ENCODE measurements at places on chromosomes 6 and 20. TPM values are rescaled to one million over a fixed set of nuclear protein-coding genes. Genes with fewer than 3 reads are reported as not detected.

- H3K27me3 ChIP-seq, result peaks cover 44% of the 10 kb centered on the region
- no peak for DNase-seq
- H3K4me3 ChIP-seq, result no peak overlapping the region
- H3K27ac ChIP-seq, result no peak overlapping the region
Measured at GRCh38 chr20:23120936-23121750, 35.0 kb upstream of the CD93 start.

The HLA-DRA gene
- not detected for total RNA-seq

GRCh38 chr6:40882323-40882997, 156.6 kb downstream of the UNC5CL start:
- peaks cover 4% of the 10 kb centered on the region for H3K27me3 ChIP-seq
- peaks cover 3% of the 10 kb centered on the region for H3K36me3 ChIP-seq
- H3K4me3 ChIP-seq, result no peak overlapping the region

GRCh38 chr6:41573985-41574384, 27.8 kb downstream of the FOXP4 start:
- H3K4me3 ChIP-seq, result no peak overlapping the region
- no peaks in the 10 kb centered on the region for H3K27me3 ChIP-seq
- no peak for DNase-seq
- no peak overlapping the region for H3K27ac ChIP-seq

- H3K36me3 ChIP-seq, result no peaks in the 10 kb centered on the region
- H3K4me3 ChIP-seq, result no peak overlapping the region
- no peaks in the 10 kb centered on the region for H3K27me3 ChIP-seq
- no peaks in the 10 kb centered on the region for H3K4me1 ChIP-seq
- peak; percentile 25 for DNase-seq
Measured at GRCh38 chr6:170056278-170056711, 234.6 kb downstream of the DLL1 start.

DNA sequence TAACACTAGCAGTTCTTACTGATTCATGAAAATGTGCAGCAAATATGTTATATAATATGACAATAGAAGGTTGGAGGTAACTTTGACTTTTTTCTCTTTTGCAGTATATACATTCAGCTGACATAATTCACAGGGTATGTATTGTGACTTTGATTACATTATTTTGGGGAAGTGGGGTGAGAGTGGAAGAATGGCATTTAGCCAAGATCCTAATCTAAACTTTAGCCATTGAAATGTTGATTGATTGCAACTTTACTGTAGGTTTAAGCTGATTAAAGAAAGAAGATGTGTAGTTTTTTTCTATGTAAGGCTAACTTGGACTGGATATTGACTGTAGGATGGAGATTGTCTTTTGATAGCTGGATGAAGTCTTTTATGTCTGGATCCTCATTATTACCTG, 46.0 kb downstream of the MAPK14 start:
- peak overlapping the region; percentile 27 for H3K27ac ChIP-seq
- H3K27me3 ChIP-seq, result no peaks in the 10 kb centered on the region

DNA sequence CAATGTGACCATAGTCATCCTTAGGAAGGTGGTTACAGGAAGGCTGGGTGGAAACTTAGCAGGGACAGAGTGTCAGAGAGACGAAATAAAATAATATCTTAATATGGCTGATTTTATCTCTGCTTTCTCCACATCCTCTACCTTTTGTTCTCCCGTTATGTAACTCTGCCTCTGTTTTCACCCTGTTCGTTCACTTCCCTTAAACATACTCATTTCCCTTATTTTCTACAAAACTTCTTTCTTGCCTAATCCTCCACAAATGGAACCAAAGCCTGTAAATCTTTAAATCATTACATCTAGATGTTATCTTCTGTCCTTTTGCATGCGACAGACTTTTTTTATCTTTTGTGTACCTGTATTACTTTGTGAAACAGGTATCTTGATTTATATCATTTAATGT, 23.3 kb upstream of the CRIP3 start:
- no peaks in the 10 kb centered on the region for H3K27me3 ChIP-seq
- no peaks in the 10 kb centered on the region for H3K36me3 ChIP-seq
- no peak for DNase-seq
- H3K4me1 ChIP-seq, result peaks cover 6% of the 10 kb centered on the region

The TAAR5 gene
- total RNA-seq, result not detected

DNA sequence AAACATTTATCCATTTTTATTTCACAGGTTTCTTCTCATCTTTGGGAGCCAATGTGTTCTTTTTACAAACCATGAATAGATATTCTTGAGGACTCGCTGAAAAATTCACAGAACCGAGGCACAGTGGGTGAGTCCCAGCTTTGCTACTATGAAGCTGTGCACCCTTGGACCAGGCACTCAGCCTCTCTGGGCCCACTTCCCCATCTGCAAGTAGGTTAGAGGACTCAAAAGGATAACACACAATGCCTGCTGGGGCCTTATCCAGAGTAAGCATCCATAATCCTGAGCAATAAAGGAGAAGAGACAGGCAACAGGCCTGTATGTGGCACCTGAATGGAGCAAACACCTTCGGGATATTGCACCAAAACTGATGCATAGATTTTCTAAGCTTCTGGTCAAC, 153.3 kb downstream of the PREX1 start:
- peaks cover 3% of the 10 kb centered on the region for H3K36me3 ChIP-seq
- H3K27me3 ChIP-seq, result peaks cover 11% of the 10 kb centered on the region
- DNase-seq, result no peak
- no peak overlapping the region for H3K4me3 ChIP-seq
- no peak overlapping the region for H3K27ac ChIP-seq

The GNMT gene
- total RNA-seq, result 1.2 TPM

GRCh38 chr20:46767127-46767761, 57.8 kb downstream of the SLC2A10 start:
- peaks cover 6% of the 10 kb centered on the region for H3K27me3 ChIP-seq
- no peak for DNase-seq
- H3K4me1 ChIP-seq, result no peaks in the 10 kb centered on the region
- H3K36me3 ChIP-seq, result no peaks in the 10 kb centered on the region

- no peak for DNase-seq
- H3K27ac ChIP-seq, result no peak overlapping the region
- H3K4me1 ChIP-seq, result peaks cover 9% of the 10 kb centered on the region
- H3K27me3 ChIP-seq, result peaks cover 15% of the 10 kb centered on the region
- no peak overlapping the region for H3K4me3 ChIP-seq
- no peaks in the 10 kb centered on the region for H3K36me3 ChIP-seq
Measured at GRCh38 chr20:52847731-52848359, 124.3 kb upstream of the TSHZ2 start.

The TFAP2D gene
- total RNA-seq, result not detected

- peaks cover 8% of the 10 kb centered on the region for H3K4me1 ChIP-seq
- peak overlapping the region; percentile 56 for H3K4me3 ChIP-seq
- H3K36me3 ChIP-seq, result peaks cover 2% of the 10 kb centered on the region
- DNase-seq, result peak; percentile 68
Measured at GRCh38 chr20:64038565-64039292, 2.7 kb downstream of the C20orf204 start.

The OVOL2 gene
- total RNA-seq, result 8.6 TPM

DNA sequence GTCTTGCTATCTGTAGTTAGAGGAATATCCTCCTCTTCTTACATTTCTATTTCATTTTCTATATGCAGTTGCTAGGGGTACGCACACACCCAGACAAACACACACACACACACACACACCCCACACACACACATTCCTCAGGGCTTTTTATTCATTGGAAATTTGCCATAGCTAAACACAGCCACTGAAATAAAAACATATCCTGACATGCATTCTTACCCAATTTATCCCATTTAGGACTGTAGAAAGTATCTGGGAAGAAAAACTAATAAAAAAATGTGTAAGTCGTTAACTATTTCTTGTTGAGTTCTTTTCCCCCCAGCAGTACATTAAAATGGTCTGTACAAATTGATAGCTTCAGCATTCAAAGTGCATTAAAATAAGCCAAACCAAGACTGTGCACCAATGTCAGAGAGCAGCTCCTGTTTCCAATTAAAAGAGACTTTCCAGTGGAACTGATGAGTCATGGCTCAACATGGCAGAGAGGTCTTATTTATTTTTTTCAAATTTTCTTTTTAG, 357.9 kb upstream of the AGPAT4 start:
- H3K4me3 ChIP-seq, result no peak overlapping the region
- H3K27me3 ChIP-seq, result peaks cover 1% of the 10 kb centered on the region
- peaks cover 16% of the 10 kb centered on the region for H3K4me1 ChIP-seq
- H3K36me3 ChIP-seq, result no peaks in the 10 kb centered on the region
- DNase-seq, result no peak

The COL19A1 gene
- total RNA-seq, result 0.18 TPM

GRCh38 chr20:34538671-34539123, 19.8 kb upstream of the MAP1LC3A start:
- H3K27ac ChIP-seq, result no peak overlapping the region
- H3K27me3 ChIP-seq, result no peaks in the 10 kb centered on the region
- H3K4me3 ChIP-seq, result no peak overlapping the region
- H3K4me1 ChIP-seq, result peaks cover 4% of the 10 kb centered on the region

The C20orf96 gene
- 52.8 TPM for total RNA-seq

- peaks cover 12% of the 10 kb centered on the region for H3K4me1 ChIP-seq
- H3K27ac ChIP-seq, result peak overlapping the region; percentile 89
- no peak for DNase-seq
- no peaks in the 10 kb centered on the region for H3K27me3 ChIP-seq
- peaks cover 5% of the 10 kb centered on the region for H3K36me3 ChIP-seq
- H3K4me3 ChIP-seq, result no peak overlapping the region
Measured at GRCh38 chr6:48754641-48755040, 643.6 kb upstream of the PTCHD4 start.

DNA sequence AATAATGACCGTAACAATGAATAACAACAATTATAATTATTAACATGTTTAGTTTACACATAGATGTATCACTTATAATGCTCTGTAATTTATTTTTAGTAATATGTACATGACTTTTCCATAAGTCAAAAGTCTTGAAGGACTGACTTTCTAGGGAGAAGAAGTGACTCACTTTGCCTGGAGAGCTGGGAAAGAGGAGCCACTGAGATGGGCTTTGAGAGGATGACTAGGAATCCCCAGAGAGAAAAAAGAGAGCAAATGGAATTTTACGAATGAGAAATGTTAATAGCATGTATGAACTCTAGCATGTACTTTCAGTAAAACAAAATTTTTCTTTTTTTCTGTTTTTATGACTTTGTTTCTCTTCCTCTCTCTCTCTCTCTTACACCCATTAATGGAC, 67.8 kb upstream of the RALY start:
- H3K27me3 ChIP-seq, result peaks cover 4% of the 10 kb centered on the region
- no peak overlapping the region for H3K4me3 ChIP-seq
- H3K36me3 ChIP-seq, result no peaks in the 10 kb centered on the region
- no peak overlapping the region for H3K27ac ChIP-seq
- DNase-seq, result no peak

DNA sequence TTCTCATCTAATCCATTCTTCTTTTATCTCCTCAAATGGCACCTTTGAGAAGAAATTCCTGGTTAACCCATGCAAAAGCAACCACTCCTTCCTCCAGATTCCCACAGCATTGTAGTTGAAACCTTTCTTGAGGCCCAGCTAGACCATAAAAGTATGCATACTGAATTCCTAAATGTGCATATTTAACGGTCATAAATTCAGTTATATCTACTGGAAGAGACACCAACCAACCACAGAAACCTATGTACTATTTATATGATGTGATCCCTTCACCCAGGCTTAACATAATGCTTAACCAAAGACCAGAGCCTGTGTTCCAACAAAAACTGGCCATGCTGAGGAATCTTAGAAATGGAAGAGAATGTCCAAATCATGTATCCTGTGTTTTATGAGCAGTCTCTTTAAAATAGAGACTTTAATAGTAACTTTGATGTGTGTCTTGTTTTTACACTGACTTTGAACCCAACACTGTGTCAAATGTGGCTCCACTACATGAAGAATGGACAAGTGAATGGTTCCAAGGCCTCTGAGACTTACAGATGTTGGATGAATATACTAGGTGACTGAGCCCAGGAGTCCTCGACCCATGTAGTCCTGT, 11.4 kb upstream of the TAF8 start:
- H3K36me3 ChIP-seq, result peaks cover 3% of the 10 kb centered on the region
- H3K27me3 ChIP-seq, result no peaks in the 10 kb centered on the region
- no peak overlapping the region for H3K4me3 ChIP-seq
- no peak for DNase-seq

- H3K36me3 ChIP-seq, result no peaks in the 10 kb centered on the region
- H3K4me1 ChIP-seq, result peaks cover 19% of the 10 kb centered on the region
- no peaks in the 10 kb centered on the region for H3K27me3 ChIP-seq
- peak; percentile 29 for DNase-seq
Measured at GRCh38 chr6:4732691-4733315, 43.4 kb upstream of the CDYL start.

Measured in mesothelial cell of epicardium (in vitro differentiated cells).